ENCODE measurements at places on chromosomes 1 and 21.

DNA sequence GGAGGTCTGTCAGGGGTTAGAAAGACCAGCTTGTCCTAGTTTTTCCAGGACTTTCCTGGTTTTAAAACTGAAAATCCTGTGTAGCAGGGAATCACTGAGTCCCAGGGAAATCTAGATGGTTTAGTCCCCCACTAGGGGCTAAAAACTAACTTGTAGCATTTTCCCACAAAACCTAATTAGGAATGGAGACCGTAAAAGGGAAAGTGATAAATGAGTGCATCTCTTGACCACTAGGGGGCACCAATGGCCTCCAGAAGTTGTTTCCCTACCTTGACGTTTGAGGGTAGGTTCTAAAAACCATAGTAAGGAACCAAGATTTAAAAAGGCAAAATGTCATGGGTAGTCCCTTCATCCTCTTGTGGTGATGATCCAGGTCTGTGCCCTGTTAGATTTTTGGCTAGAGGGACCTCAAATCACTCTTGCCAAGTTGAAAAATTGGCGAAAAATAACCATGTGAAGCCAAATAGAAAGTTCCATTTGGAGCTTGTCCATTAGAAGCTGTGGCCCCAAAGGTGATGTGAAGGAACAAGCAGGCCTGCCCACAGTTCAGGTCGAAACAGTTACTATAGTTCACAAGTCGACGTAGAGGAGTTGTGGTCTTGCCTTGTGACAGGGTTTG is 24.5 kb downstream of the CLIC6 start:
- peak; percentile 52 for DNase-seq

- DNase-seq, result peak; percentile 8
These were observed 15.9 kb downstream of the HENMT1 start for GRCh38 chr1:108644984-108645383.

DNA sequence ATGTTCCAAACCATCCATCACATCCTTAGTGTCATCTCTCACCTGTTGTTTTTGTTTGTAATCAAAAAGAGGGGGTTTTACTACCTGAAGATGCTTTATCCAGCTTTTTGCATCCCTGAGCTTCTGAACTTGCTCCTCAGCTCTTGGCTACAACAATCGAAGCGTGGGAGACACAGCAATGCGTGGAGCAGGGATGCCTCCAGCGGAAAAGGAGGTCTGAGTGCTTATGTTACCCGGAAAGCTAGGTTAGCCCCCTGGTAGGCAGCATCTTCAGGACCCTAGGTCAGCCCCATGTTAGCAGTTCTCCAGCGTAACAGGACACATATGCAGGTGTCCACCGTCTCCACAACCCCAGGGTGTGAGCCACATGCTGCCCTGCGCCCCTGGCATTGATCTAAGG is 141.5 kb downstream of the RRAGC start:
- DNase-seq, result no peak

DNA sequence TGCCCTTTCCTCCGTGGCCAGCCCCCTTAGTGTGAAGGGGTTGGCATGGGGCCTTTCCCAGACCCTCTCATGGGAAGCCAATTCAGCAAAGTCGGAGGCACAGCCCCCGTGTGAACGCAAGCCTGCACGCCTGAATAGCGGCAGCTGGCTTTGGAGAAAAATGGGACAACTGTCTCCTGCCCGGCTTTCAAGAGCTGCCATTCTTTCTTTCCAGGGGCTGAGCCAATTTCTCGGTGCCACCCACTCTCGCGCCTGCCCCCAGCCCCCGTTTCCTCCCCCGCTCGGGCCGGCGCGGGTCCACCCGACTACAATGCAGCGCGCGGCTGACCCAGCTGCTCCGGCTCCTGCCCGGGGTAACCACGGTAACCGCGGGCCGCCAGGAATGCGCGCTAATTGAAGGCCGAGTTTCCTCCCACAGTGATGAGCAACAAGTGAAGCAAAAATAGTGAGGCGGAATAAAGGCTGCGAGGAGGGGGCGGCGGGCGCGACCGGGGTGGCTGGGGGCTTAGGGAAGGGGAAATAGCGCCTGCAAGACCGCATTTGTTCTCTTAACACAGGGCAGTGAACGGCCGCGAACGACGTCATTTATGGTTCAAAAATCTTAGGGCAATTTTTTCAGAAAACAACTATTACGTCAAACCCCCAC is 27.8 kb downstream of the ILDR2 start:
- DNase-seq, result peak; percentile 26

- DNase-seq, result peak; percentile 50
These were observed at the start of gene ZNF362 for GRCh38 chr1:33256471-33257206. TSS of gene ZNF362 (plus strand) at chr1:33256492. CDS start at chr1:33270575, 14,083 bp downstream.

DNA sequence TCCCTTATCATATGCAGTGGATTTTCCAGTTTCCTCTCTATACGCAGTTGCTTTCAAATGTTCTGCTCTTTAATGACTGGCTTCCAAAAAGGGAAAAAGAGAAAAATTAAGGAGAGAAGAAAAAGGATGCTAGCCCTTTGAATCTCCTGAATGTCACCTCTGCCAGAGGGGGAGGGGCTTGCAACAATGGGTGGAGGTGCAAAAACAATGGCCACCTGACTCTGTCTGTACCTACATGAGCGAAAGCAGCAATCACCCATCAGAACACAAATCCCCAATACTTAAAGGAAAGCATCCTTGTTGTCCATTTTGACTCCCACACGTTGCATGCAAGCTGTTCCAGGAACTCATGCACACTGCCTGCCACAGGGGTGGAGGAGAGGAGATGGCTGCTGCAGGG is 61.2 kb downstream of the CCDC30 start:
- no peak for DNase-seq

- no peak for DNase-seq
These were observed 34.2 kb downstream of the PKP1 start for GRCh38 chr1:201317551-201317950.

GRCh38 chr1:43953361-43953760 is 6.6 kb downstream of the IPO13 start:
- DNase-seq, result no peak

GRCh38 chr1:166975361-166976129 is at the start of gene ILDR2:
TSS of gene ILDR2 (minus strand) at chr1:166975540. CDS start at chr1:166975268, 272 bp downstream.
- DNase-seq, result peak; percentile 26

- DNase-seq, result no peak
These were observed 60.4 kb downstream of the ATP5PO start for GRCh38 chr21:33855190-33855589.

GRCh38 chr1:197342669-197343068 is 74.6 kb downstream of the CRB1 start:
- DNase-seq, result no peak

DNA sequence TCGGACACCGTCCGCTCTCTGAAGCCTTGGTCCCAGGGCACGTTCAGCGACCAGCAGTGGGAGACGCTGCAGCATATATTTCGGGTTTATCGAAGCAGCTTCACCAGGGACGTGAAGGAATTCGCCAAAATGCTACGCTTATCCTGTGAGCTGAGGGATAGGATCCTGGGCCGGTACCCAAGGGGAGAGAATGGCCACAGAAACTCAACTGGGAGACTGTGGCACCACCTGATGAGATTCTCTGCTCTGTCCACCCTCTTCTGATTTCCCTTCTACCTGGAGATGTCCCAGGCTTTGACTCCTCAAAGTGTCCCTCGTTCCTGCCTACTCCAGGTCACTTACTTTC is 855 bp downstream of the CD1D start:
- DNase-seq, result no peak

DNA sequence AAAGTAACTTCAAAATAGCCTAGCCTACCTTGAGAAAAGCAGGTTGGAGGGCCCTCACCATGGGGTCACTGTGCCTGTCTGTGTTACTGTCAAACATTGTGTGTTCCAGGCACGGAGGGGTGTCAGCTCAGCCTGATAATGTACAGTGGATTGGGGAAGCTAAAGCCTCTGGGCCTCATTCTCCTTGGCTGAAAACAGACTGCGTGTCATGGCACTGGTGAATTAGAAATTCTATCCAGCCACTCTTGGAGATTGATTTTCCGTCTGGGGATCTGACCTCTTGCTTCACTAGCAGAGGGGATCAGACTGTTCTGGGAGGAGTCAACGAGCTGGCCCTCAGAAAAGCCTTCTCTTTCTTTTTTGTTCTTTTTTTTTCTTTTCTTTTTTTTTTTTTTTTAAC is 123.5 kb upstream of the HOOK1 start:
- no peak for DNase-seq

DNA sequence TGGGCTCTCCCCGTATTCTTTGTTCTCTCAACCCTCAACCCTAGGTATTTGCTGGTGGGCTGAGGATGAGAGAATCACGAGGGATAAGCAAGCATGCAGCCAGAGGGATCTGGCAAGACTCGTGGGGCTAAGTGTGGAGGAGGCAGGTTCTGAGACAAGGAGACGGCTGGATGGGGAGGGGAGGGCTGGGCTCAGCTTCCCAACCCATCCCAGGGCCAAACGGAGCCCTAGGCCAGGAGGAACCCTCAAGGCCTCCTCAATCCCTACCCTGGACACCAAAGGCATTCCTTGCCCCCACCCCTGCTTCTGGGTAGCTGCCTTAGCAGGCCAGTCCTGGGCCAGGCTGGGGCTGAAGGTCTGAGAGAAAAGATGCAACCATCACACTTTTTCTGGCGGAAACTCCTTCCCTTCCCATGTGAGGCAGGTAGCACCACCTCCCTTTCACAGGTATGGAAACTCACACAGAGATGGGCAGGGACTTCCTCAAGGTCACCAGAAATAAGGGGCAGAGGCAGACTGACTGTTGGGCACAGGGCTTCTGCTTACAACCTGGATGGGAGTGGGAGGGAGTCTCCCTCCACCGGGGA is 6.2 kb downstream of the MEF2D start:
- DNase-seq, result no peak

GRCh38 chr1:202861420-202862132 is 27.4 kb downstream of the RABIF start:
- DNase-seq, result peak; percentile 90

DNA sequence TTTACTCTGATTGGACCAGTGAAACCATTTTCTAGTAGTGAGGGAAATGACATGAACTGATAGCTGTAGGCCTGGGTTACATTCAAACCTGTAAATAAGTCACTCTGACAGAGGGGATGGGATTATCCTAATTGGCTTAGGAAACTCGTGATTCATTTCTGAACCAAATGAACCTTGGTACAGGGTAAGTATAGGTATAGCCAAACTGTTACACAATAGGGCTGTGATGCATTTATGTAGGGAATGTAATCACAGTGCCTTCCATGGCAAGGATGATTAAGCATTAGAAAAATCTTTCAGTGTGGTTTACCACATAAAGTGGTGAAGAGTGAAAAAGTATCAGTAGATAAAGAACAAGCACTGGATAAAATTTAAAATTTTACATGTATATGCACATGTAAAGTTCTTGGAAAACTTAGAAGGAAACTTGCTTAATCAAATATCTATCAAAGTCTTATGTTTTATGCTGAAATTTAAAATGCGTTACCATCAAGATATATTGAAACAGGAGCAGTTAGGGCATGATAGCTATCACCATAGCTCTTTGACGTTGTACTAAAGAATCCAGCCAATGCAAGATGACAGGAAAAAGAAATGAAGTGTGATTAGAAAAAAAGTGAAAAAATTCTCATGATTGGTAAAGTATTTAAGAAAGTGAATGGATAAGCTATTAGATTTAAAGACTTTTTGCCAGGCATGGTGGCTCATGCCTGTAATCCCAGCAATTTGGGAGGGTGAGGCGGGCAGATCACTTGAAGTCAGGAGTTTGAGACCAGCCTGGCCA is 63.0 kb downstream of the RABGAP1L start:
- no peak for DNase-seq

DNA sequence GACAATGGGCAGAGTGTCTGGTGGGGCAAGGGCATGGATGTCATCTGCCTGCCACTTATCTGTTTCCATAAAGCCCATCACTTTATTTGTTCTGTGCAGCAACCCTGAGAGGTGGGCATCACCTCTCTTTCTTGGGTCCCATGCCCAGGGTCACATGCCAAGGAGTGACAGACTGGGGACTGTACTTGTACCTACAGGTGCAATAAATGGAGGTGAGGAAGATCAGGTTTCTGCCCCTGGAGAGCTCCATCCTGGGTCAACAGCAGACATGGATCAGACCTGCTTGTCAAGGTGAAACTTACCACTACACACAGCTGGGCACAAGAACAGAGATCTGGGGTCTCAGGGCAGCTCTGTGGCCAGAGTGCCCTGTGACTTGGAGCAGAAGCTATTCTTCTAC is 18.4 kb upstream of the PRDM16 start:
- no peak for DNase-seq

DNA sequence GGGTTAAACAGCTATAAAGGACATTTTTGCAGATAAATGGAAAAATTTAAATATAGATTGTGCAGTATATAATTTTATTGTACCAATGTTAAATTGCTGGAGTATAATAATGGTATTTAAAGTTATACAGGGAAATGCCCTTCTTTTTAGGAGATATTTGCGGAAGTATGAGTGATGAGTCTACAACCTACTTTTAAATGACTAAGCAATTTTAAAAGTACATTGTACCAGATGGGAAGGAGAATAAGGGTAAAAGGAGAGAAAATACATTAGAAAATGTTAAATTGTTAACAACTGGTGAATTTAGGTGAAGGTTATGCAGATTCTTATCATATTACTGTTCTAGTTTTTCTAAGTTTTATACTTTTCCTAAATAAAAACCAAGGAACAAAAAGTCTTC is 91.8 kb downstream of the ZZZ3 start:
- DNase-seq, result no peak

DNA sequence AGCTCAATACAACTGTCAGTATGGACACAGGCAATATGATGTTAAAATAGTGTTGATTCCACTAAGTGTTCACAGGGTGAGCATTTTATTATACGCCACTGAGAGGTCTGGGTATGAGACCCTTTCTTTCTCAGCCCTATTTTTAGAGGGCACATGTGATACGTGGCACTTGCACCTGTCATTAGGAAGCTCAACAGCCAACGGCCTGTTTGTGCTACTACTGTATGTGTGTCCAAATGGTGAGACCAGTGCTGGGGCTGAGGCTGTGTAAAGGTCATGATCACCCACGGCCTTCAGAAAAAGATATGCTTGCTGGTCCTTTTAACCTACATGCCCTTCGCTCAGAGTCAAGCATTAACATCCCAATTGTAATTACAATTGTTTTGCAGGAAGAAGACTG is 176.2 kb downstream of the DUSP10 start:
- no peak for DNase-seq

- peak; percentile 41 for DNase-seq
These were observed 6.2 kb downstream of the PKNOX1 start for GRCh38 chr21:42980312-42981213.

- DNase-seq, result no peak
These were observed 20.2 kb upstream of the WNT4 start for GRCh38 chr1:22163137-22163536.

- DNase-seq, result no peak
These were observed 71.1 kb upstream of the MROH9 start for GRCh38 chr1:170864238-170864637.

Data from inflammatory macrophage (primary cell).